ENCODE measurements at places on chromosomes 11 and 22.

DNA sequence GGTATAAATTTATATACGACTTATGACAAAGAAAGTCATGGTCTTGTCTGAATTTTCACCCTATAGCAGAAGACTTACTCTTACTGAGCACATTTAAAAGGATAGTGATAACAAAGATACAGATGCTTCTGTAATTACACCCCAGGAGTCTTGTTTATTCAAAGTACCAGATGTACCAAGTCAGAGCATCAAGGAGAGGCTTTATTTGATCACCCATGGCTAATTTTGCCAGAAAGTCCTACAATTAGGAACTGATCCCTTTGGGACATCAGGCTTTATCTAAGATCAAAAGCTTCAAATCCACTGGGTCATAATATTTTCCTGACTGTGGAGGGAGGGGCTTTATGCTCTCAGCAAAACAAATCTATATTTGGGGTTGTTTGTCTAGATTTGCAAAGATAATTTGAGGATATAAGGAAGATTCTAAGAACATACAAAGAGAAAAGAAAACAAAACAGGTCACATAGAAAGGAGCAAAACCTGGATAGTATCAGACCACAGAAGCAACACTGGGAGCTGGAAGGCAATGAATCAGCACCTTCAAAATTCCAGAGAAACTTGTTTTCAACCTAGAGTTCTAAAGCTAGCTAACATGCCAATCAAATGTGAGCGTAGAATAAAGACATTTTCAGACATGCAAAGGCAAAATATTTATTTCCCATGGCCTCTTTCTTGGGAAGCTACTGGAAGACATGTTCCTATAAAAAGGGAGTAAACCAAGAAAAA is 124.8 kb upstream of the CSNK2A3 start:
- no peak for DNase-seq

- DNase-seq: no peak
Observed at GRCh38 chr11:68273026-68273738, 1.4 kb upstream of the C11orf24 start.

DNA sequence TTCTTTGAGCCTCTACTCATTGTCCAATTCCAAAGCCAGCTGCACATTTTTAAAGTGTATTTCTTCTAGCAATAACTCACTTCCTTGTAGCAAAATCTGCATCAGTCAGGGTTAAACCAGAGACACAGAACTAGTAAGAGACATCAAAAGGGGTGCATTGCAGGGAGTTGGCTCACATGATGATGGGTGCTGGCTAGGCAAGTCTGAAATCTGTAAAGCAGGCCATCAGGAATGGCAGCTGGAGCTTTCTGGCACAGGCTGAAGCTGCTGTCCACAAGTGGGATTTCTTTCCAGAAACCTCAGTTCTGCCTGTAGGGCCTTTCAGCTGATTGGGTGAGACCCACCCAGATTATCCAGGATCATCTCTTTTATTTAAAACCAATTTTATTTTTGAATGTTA is 698.1 kb downstream of the NTM start:
- DNase-seq: no peak

- DNase-seq: no peak
Observed at GRCh38 chr11:102459393-102459792, 6.8 kb upstream of the TMEM123 start.

DNA sequence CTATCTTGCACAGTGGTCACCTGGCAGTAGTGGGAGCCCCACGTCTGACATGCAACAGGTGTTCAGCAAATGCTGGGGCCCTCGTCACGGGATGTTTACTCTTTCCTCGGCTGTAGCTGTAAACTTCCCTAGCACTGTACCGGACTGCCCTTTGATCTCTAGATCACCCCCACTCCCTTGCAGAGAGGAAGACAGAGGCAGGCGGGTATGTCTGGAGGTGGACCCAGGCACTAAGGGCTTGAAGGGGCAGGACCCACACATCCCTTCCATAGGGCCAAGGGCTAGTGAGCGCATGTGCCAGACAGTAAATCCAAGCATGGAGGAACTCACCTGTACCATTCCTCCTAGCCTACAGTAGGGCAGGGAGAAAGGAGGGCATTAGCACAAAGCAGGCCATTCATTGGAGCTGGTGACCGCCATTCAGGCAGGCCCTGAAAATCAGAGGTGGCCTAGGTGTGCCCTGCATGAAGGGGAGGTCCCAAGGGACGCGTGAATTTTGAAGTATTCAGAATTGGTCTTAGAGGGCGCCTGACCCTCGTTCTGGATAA is 1.9 kb upstream of the SMTN start:
- no peak for DNase-seq

DNA sequence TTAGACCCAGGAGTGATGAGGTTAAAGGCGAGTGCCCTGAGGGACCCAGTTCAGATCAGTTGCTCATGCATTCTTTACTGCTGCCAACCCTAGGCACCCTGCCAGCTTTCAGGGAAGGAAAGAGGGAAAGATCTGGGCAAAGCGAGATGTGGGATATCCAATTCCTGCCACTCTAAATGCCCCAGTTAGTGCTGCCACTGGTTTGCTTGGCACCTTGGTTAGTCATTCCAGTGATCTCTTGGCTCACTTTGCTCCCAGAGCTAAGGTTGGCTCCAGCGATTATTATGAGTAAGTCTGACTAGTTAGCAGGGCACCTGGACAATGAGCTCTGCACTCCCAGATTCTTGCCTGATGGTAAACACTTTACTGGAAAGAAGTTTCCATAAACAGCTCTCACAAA is 85.0 kb downstream of the INSC start:
- DNase-seq: no peak

DNA sequence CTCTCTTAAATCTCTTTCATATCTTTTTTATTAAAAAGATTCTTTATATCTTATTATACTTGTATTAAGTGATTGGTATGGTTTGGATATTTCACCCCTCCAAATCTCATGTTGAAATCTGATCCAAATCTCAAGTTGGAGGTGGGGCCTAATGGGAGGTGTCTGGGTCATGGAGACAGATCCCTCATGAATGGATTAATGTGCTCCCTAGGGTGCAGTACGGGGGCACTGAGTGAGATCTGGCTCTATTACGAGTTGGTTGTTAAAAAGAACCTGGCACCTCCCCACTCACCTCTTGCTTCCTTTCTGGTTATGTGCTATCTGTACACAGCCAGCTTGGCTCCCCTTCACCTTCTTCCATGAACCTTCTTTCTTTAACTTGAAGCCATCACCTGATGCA is 149.6 kb downstream of the CWF19L2 start:
- DNase-seq: no peak

- no peak for DNase-seq
Observed at GRCh38 chr11:132858223-132858622, 674.1 kb downstream of the OPCML start.

DNA sequence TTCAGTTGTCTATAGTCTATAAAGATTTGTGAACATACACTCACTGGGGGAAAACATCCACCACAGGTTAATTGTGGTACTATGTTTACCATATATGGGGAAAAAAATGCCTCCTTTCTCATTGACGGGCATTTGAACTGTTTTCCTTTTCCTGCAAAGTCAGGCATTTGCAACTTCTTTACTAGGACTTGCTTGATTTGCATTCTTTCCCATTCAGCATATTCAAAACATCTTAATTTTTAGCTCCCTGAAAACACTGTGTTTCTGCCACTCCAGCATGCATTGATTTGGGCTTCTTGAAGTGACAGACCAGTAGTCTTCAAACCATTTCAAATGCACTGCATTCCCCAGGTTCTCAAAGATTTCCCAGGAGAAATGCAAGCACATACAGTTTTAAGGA is 67.6 kb downstream of the INSC start:
- DNase-seq: no peak

- no peak for DNase-seq
Observed at GRCh38 chr11:12060385-12060985, 49.9 kb upstream of the MICAL2 start.

DNA sequence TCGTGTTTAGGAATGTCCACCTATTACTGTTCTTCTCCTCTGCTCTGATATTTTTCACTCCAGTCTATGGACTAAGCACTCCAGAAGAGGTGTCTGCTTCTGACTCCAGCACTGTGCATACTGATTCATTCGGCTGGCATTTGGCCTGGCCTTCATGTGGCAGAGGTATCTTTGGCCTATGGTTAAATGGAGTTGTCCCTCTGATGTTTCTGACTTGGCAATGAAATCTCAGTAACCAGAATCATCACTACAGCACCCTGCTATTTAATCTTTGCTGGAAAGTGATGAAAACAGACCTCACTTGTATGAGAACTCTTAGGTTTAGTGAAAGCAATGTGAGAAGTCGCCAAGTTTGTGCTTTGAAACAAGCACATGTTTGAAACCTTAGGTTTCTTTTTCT is 155.2 kb downstream of the MAML2 start:
- peak; percentile 53 for DNase-seq

DNA sequence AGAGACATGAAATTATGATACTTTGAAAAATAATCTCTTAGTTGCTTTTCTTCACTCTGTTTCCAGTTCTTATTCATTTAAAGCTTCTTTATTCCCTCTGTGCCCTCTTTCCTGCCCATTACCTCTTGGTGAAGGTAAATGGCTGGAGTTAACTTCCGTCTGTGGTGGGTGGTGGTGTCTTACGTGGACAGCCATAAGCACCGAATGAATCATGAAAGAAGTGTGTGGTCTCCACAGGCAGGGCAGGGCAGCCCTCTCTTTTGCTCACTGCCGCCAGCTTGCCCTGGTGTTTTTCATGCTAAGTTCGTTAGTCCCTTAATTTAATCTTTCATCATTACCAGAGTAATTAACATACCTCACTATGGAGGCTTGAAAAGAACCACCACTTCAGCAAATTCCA is 98.7 kb upstream of the SORL1-AS1 start:
- no peak for DNase-seq

GRCh38 chr11:832529-833113 is at the start of gene CD151:
TSS of gene CD151 (plus strand) at chr11:832952. CDS start at chr11:836070, 3,118 bp downstream.
- no peak for DNase-seq

DNA sequence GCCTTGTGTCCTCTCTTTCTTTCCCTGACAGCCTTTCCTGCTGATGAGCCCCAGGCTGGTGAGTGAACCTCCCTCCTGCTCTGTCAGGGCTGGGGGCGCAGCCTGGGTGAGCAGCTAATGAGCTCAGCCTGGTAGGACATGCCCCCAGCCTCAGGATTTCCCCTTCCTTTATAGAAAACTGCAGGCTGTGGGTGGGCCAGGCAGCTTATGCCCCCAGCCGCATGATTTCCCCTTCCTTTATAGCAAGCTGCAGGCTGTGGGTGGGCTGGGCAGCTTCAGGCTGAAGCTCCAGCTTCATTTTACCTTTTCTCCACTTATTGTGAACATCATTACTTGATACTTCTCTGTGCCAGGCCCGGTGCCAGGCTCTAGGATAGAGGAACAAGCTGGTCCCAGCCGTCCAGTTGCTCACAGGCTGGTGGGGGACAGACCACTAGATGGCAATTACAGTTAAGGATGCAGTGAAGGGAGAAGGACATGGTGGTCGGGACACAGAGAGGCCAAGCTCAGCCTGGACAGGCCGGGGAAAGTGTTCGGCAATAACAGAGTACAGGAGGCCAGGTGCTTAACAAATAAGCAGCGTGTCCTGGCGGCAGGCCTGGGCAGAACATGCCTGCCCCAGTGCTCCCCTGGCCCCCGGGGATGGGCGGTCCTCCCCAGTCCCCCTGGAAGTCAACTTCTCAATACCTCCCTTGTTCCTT is 5.3 kb downstream of the LGALS12 start:
- DNase-seq: no peak

DNA sequence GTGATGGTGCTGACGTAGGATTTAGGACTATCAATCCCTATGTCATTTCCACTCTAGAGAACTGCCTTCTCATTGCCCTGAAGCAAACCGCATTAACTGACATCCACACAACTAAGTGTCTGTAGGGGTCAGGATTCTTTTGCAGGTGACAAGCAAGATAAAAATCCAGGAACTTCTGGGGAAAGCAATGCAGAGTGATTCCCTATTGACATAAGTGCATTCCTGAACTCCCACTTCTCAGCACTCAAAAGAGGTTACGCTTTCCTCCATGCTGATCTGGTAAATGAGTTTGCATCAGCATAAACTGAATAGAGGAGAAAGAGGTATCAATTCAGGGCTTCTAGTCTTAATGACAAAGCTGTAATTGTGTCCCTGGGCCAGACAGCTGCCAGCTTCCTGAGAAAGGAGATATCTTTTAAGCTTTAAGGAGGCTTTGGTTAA is 224.6 kb upstream of the ISX start:
- no peak for DNase-seq

GRCh38 chr22:44684506-44685383 is 17.3 kb upstream of the PRR5 start:
- no peak for DNase-seq

DNA sequence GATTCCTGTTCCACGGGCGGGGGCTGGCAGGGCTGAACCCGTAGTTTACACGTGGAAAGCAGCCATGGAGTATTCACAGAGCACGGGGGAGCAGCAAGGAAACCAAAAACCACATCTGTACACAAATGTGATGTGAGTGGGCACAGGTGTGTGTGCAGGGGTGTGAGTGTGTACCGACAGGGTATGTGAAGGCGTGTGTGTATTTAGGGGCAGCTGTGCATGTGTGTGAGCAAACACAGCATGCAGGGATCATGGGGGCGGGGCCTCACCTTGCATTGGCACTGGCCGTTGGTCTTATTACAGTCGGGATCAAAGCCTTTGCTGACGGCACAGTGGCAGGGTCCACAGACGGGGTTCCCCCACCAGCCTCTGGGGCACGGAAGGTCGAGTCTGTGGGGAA is 58.4 kb downstream of the TRMU start:
- DNase-seq: no peak

GRCh38 chr11:130516554-130517505 is 68.4 kb downstream of the ADAMTS15 start:
- no peak for DNase-seq

Data from retinal pigment epithelial cell (primary cell).